ENCODE measurements at places on chromosomes 3 and 15.

DNA sequence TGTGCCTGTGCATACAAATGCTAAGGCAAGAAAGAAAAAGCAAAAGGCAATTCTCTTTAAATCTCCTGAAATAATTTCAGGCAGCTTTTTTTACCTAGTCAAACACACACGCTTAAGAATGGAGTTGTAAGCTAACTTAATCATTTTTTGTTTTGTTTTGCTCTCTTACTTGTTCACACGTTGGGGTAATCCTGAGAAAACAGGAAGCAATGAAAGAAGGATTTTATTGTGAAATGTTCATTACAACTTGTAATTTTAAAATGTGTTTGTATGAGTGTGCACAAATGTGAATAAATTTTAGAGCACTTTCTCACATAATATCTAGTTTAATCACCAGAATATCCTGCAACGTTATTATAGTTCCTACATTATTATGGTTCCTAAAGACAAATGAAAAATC lies 263.8 kb downstream of the LPP start:
- no peak for DNase-seq

DNA sequence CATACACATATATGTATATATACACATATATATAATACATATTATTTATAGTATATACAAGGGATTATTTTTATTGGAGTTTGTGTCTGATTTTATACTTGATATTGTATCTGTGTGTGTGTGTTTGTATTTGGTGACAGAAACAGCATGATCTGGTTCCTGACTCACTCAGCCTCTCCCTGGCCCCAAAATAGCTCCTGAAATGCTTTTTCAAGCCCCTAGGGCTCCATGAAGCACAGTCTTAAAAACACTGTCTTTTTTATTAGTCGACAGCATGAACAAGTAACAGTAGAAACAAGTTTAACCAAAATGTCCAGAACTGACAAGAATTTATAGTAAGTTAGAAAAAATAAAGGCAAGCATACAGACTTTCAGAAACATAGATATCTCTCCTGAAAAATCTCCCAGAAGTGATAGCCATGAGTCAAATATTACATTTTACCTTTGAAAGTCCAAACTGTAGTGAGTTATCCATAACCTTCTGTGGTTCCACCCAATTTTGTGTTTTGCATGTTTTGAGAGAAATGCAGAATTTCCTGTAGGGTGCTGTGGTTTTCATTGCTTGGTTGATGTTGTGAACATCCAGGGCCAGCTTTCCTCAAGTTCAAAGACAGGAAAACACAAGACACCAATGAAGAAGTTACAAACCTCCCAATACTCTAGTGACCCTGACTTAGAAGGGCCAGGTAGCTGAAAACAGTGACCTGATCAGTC lies 98.5 kb upstream of the CCDC80 start:
- no peak for DNase-seq

DNA sequence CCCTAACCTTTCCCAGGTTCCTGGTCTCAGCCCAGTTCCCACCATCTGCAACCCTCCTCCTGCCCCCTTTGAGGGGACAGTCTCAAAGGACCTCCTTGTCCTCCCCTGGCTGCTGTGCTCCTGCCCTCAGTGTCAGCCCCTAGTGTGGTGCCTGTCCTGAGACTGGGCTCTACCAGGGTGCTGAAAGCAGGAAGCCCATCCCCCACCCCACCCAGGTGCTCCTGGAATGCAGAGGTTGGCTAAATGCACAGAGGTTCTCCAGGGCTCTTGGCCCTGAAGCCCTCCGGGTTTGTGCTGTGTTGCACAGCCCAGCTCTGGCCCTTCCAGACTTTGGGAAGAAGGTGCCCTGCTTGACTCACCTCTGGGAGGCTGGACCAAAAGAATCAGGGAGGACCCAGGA lies 21.8 kb downstream of the C3orf18 start:
- no peak for DNase-seq

DNA sequence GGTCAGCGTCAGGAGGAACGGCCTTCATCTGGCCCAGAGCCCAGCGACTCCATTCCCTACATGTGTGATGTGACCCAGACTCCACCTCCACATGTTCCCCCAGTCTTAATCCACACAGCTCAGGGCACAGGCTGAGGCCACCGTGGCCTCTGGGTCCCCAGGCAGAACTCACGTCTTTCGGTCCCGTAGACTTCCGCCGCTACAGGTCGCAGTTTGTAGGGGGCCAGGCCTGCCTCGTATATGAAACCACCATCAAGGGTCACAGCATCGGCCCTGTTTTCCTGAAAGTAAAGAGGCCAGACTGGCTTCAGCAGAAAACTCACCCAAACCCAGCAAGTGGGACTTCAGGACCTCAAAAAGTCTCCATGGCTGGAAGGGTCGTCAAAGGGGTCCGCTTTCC lies 8.6 kb downstream of the LTF start:
- no peak for DNase-seq

- no peak for DNase-seq
These were observed 1.2 kb upstream of the FAM81A start for GRCh38 chr15:59436774-59437141.

GRCh38 chr3:133038089-133038730 lies at the start of gene TMEM108:
TSS of gene TMEM108 (plus strand) at chr3:133038391.
- DNase-seq, result peak; percentile 15

DNA sequence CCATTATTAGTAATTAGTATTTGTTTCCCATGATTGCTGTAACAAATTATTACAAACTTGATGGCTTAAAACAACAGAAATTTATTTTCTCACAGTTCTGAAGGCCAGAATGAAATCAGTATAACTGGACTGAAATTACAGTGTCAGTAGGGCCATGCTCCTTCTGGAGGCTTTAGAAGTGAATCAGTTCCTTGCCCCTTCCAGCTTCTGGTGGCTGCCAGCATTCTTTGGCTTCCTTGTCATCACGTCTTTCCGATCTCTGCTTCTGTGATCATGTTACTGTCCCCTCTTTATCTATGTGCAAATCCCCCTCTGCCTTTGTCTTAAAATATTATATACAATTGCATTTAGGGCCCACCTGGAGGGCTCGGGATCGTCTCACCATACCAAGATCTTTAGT lies 92.0 kb downstream of the FOXB1 start:
- no peak for DNase-seq

- no peak for DNase-seq
These were observed 135.8 kb downstream of the CHSY1 start for GRCh38 chr15:101115786-101116680.

- DNase-seq, result no peak
These were observed 17.4 kb downstream of the NANOGP8 start for GRCh38 chr15:35067496-35068347.

GRCh38 chr3:57974796-57975388 lies 33.3 kb upstream of the FLNB start:
- DNase-seq, result no peak

DNA sequence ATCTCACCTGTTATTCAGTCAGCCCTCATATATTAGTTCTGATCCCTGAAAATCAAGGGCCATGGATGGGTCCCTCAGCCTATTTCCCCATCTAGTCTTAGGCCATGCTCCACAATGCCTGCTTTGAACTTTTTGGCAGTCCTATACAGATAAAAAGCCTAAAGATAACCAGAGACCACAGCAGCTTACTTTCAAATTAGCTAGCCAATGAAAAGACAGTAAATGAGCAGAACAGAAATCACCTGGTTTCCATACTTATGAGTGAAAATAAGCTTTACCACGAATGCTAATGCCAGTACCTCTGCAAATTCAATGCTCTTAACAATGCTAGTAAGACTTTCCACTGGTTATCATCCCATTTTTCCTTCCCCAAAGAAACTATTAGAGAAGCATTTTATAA lies 141.6 kb upstream of the SPRED1 start:
- no peak for DNase-seq

- no peak for DNase-seq
These were observed 247.5 kb upstream of the SLITRK3 start for GRCh38 chr3:165443664-165444063.

DNA sequence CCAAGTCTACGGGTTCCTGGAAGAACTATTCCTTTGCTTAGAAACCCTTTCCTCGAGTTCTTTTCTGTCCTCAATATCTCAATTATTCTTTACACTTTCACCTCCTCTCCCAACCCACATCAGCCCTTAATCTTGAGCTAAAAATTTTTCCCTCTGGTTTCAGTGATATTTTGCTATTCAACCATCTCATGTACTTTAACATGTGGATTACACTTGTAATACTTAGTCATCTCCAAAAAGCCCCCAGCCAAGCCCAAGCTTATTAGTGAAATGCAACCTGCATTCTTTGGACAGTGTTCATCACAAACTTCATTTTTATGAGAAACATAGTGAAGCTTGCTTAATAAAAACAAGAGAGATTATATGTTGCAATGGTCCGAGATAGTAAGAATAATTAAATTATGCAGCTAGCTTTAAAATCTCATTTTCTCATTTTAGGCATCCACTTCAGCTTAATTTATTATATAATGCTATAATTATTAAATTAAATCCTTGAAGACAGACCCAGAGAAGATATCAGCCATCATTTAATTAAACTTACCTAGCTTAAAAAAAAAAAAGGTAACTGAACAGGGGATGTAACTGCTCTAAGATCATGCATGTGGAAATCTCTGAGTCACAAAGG lies 534.5 kb upstream of the TBL1XR1 start:
- DNase-seq, result no peak

DNA sequence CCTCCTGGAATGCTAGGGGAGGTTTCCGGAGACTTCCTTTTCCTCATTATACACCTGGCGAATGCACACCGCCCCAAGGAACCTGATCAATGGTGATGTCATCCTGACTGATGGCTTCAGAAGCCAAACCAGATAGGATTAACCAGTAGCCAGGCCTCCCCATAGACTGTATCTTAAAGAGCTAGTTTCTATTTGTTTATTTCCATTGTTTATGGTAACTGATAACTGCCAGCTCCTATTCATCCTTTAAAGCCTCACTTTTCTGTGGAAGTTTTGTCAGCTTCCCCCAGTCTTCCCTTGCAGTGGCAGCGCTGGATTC lies at the start of gene MKRN2OS:
Gene MKRN2OS, minus strand, starts transcription at position 27 of the 319 bp plus-strand sequence. CDS start 35 bp downstream, outside the sequence.
- no peak for DNase-seq

DNA sequence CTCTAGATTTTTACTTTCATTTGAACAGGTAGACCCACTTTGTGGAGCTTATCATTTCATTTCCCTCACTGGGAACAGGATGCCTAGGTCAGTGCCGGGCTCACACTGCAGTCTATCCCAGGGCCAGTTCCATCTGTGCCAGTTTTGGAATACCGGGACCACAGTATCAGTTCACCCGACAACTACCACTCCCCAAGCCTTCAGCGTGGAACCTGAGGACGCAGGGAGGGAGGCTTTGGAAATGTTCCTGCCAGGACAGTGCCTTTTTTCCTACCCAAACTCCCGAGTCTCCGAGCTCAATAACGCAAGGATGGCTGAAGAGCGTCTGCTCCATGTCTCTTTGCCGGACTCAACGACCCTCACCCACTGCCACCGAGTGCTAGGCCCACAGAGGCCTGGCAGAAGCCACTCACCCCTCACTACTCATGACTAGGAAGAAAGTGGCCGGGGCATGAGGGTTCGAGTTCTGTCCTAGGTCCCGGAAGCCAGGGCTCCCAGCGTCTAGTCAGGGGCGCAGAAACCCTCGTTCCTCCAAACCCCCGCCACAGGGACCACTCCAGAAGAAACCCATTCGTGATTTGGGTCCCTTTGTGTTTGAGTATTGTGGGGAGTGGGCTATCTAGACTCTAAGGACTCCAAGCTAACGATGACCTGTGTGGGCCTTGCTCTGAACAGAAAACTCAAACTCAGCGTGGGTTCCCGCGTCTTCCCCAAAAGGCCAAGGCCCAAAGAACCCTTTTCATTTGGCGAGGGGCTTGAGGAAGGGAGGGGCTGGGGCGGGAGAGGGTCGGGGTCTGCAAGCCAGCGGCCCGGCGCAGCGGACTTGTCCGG lies 11.4 kb downstream of the ZIC1 start:
- DNase-seq, result no peak

DNA sequence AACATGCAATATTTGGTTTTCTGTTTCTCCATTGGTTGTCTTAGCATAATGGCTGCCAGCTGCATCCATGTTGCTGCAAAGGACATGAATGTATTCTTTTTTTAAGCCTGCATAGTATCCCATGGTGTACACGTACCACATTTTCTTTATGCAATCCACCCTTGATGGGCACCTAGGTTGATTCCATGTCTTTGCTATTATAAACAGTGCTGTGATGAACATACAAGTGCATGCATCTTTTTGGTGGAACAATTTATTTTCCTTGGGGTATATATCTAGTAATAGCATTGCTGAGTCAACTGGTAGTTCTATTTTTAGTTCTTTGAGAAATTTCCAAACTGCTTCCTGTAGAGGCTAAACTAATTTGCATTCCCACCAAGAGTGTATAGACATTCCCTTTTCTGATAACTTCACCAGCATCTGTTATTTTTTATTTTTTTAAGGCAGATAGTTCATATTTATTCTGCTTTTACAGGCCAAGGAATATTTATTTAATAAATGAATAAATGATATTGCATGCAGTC lies 62.4 kb upstream of the NPHP3 start:
- DNase-seq, result no peak

GRCh38 chr3:40247714-40248454 lies 61.6 kb upstream of the EIF1B start:
- no peak for DNase-seq

Measured in stimulated activated CD4-positive, alpha-beta T cell treated with anti-CD3 and anti-CD28 coated beads, Interleukin-12 subunit alpha, Interleukin-12 subunit beta, amount 100 ng/mL, for 48 hours (primary cell).